H7 (cell line): ENCODE measurements at places on chromosomes 1 and 21. TPM values are rescaled to one million over a fixed set of nuclear protein-coding genes. Genes with fewer than 3 reads are reported as not detected.

- DNase-seq, result no peak
These were observed 94.5 kb upstream of the SLC5A9 start for GRCh38 chr1:48127735-48128685.

GRCh38 chr1:62439652-62440371, 3.0 kb downstream of the USP1 start:
- DNase-seq, result no peak

DNA sequence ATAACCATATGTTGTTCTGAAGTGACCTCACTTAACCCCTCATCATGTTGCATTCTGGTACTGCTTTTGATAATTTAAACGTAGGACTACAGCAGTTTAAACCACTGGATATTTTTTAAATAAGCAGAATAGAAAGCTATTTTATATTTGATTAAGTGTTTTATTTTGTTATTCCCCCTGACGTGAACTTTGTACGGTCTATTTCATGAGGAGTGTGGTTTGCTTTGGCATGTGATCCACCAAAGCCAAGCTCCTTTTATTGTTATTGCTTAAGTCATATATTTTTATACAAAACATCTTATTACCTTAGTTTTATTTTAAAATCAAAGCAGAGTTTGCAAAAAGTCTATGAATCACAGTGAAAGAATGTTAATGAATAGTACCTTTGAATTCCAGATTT, 101.4 kb upstream of the L1TD1 start:
- DNase-seq, result no peak

The KRTAP19-7 gene
- total RNA-seq, result not detected in 2 replicates
